ENCODE measurements at places on chromosomes 6 and 20.
A peak's percentile ranks its signal among the peaks of the same experiment; 100 is the strongest.

- peak; percentile 3 for DNase-seq
Measured at GRCh38 chr6:112296122-112296521, 41.8 kb upstream of the LAMA4 start.

DNA sequence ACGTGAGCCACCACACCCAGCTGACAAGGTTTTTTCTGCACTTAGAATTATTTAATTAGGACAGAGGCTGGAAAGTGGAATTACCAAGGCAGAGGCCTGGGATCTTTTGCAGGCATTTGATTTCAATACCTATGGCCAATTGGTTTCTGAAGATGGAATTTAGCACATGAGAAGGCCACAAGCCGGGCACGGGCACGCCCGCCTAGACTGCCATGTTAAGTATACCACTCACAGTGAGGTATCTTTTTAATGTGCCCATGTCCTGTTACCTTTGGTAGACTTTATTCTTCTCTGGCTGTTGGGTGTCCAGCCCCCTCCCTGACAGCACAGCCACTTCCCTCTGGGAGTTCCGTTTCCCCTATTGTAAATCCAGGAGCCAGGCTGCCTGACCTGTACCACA is 18.0 kb upstream of the TAF8 start:
- DNase-seq: no peak

- no peak for DNase-seq
Measured at GRCh38 chr6:20411953-20412681, 10.4 kb downstream of the E2F3 start.

DNA sequence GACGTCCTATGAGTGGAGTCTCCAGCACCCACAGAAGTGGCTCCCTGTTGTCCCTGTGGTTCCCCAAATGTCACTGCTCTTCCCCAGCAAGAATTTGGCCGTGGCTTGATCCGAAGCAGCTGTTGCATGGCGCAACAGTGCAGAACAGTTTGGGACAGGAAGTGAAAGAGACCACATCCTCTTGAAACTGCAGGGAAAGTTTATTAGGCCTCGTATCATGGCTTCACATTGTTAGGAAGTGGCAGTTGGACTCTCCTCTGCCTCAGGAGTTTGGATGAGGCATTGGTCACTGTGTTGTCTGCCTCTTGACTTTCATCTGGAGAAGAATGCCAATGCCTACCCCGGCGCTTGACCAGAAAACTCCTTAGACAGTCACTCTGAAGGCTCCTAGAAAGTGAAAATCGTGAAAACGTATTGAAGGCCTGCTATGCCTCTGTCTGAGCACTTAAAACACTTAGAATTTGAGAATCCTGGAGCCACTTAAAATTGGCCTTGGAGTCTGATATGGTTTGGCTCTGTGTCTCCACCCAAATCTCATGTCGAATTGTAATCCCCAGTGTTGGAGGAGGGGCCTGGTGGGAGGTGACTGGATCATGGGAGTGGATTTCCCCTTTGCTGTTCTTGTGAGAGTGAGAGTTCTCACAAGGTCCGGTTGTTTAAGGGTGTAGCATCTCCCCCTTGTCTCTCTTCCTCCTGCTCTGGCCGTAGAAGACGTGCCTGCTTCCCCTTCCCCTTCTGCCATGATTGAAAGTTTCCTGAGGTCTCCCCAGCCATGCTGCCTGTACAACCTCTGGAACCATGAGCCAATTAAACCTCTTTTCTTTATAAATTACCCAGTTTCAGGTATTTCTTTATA is 334.9 kb upstream of the JARID2 start:
- no peak for DNase-seq

DNA sequence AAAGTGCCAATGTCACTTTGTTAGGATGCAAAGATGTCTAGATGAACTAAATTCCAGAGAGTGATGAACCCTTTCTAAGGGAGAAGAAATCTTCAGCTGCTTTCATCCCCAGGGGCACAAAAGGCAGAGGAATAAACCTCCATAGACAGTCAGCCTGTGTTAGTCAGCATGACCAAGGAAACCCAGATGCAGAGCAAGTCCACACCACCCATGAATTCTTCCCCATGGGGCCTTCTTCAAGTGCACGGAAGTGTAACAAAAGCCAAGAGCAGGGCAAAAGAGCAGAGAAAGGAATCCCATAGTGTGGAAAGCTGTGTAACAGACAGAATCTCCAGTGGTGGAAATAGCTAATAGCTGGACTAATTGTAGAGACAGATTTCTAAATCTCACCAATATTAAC is 50.0 kb downstream of the DCDC2 start:
- no peak for DNase-seq

DNA sequence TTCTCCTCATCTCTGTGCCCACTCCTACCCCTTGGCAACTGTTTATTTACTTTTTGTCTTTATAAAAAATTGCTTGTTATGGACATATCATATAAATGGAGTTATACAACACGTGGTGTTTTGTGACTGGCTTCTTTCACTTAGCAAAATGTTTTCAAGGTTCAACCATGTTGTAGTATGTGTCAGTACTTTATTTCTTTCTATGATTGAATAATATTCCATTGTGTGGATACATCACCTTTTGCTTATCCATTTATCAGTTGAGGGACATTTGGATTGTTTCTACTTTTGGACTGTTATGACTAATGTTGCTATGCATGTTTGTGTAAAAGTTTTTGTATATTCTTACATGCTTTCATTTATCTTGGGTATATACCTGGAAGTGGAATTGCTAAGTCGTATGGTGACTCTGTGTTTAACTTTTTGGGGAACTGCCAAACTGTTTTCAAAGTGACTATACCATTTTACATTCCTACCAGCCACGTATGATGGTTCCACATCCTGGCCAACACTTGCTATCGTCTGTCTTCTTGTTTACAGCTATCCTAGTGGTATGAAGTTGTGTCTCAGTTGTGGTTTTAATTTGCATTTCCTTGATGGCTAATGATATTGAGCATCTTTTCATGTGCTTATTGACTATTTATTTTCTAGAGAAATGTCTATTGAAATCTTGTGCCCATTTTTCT is 84.4 kb downstream of the SLX4IP start:
- no peak for DNase-seq

DNA sequence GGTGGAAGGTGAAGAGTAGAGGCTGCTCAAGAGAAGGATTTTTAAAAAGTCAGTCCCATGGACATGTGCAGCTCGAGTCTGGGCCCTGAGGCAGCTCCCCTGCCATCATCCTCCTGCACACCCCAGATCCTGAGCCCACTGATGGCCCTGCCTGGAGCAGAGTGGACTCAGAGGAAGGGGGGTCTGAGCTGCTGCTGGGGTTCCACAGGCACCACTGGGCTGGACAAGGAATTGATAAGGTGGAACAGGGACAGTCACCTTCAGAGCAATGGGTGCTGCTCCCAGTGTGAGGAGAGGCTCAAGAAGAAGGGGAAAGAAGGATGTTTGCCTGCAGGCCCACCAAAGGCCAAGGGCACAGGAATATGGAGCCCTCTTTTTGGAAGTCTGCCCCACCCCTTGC is 6.2 kb downstream of the ULBP2 start:
- DNase-seq: no peak

- DNase-seq: no peak
Measured at GRCh38 chr20:56956534-56956933, 309.9 kb downstream of the BMP7 start.

DNA sequence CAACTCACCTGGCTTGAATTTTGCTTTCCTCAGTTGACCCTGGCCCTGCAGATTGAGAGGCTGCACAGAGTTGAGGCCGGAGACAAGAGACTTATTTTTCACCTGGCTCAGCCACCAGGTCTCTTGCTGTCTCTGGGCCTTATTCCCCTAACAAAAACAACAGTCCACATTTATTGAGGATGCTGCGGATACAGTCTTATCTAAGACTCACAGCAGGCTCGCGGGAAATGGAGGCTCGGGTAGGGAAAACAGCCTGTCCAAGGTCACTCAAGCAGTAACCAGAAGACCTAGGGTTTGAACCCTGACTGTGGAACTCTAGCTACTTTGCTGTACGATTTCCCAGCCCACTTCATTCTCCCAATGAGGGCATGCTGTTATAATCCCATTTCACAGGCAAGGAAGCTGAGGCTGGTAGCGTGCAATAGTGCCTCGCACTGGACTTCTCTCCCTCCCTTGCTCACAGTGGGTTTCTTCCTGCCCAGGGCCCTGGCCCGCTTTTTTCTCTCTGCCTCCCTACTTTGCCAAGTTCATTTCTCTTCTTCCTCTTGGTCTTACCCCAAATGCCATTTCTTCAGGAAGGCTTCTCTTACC is 57.7 kb downstream of the RBM38 start:
- DNase-seq: no peak

GRCh38 chr6:97177905-97178304 is 105.1 kb downstream of the MMS22L start:
- no peak for DNase-seq

DNA sequence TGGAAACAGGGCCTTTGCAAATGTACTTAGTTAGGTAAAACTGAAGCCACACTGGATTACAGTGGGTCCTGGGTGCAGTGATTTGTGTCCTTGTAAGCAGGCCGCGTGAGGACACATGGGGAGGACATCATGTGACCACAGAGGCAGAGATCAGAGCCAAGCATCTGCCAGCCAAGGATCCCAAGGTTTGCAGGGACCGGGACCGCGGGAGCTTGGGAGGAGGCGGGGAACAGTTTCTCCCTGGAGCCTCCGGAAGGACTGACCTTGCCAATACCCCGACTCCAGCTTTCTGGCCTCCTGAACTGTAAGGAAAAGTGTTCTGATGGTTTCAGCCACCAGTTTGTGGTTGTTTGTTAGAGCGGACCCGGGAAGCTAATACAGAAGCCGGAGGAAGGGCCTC is 500.9 kb downstream of the PREX1 start:
- no peak for DNase-seq

DNA sequence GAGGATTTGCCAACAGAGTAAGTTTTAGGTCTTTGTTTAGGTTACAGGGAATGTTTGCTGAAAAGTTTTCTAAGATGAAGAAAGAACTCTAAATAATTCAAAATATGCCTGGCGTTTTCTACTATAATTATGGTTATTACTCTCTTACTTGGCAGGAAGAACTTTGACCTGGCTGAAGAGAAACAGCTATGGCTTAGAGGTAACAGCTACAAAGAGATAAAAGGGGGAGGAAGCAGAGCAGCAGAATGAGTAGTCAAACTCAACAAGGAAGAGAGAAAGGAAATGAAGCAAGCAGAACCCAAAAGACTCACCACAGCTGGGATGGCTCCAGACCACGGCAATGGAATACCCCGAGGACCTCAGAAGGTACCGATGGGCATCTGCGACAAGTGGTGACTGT is 95.6 kb downstream of the KIF16B start:
- DNase-seq: no peak

DNA sequence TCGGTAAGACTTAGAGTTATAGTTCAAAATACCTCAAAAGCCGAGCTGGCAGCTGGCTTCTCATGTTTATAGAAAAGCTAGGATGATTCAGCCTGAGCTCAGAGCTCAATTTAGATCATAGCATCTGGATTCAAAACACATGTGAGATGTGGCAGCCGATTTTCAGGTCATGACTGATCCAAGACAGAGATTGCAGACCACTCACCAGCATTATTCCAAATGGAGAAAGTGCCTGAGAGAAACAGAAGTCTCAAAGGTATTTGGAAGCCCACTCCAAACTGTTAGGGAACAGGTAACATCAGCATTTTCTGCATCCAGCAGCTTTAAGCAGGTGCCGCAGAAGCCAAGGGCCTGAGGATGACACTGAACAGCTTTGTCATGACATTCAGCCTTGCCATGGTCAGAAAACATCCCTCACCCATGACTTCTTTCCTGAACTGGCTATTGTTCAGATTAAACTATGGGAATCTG is 102.2 kb downstream of the BACH2 start:
- no peak for DNase-seq

- peak; percentile 50 for DNase-seq
Measured at GRCh38 chr20:38222231-38222922, 38.2 kb downstream of the KIAA1755 start.

DNA sequence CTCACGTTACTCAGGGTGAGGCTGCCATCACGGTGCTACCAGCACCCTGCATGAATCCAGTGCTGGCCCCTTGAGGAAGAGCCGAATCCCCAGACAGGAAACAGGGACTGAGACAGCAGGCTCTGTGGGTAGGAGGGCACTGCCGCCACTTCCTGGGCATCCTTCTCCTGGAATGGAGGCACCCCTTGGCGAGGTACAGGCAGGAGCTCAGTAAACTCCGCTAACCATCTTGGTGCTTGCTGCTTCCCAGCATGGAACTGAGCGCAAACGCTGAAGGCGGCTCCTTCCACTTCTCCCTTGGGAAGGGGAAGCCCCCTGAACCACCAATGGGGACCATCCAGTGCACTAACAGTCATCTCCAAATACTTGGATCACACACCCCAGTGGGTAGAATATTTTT is 13.5 kb upstream of the CCDC167 start:
- no peak for DNase-seq

DNA sequence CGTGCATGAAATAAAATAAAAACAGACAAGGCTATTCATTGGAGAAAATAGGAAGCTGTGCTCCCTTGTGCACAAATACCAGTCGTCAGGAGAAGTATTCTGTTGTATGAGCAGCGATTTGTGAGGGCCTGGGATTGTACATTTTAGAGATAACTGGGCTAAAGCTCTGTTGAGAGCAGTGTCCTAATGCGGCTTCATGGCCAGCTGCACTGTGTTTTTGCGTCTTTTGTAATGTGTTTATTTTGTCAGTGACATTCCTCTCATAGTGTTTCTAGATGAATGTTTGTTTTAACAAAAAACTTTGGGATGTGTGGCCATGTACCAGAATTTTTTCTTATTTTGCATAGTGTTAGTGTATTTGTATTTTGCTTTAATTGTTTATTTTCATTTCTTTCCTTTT is 14.8 kb downstream of the ERMARD start:
- no peak for DNase-seq

DNA sequence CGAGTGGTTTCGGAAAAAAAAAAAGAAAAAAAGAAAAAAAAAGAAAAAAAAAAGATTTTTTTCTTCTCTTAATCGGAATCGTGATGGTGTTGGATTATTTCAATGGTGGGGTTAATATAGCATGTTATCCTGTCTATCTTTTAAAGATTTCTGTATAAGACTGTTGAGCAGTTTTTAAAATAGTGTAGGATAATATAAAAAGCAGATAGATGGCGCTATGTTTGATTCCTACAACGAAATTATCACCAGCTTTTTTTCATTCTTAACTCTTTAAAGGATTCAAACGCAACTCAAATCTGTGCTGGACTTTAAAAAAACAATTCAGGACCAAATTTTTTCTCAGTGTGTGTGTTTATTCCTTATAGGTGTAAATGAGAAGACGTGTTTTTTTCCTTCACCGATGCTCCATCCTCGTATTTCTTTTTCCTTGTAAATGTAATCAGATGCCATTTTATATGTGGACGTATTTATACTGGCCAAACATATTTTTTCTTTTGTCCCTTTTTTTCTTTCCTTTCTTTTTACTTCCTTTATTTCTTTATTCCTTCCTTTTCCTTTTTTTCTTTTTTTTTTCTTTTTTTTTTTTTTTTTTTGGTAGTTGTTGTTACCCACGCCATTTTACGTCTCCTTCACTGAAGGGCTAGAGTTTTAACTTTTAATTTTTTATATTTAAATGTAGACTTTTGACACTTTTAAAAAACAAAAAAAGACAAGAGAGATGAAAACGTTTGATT is 3.6 kb downstream of the SOX4 start:
- DNase-seq: no peak

DNA sequence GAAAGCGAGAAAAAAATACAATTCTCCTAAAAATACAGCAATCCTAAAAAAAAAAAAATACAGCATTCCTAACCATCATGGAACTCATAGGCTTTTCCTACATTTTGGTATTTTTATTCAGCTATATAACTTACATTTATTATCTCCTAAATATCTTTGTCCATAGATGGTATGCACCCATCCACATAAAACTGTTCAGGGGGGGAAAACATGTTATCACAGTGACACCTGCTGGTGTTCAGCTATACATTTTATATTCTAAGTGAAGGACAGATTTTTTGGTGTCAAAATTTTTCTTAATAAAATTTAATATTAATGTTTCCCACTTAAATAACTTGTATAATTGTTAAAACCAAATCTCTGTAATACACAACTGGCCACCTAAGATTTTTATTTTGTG is 58.0 kb downstream of the BLOC1S5 start:
- peak; percentile 30 for DNase-seq

All from NCI-H524 (cell line).